Activated T-cell treated with anti-CD3 and anti-CD28 coated beads, Interleukin-2, amount 50 U/mL, for 1 hour (primary cell): ENCODE measurements at places on chromosomes 7 and 10.
A peak's percentile ranks its signal among the peaks of the same experiment; 100 is the strongest.

DNA sequence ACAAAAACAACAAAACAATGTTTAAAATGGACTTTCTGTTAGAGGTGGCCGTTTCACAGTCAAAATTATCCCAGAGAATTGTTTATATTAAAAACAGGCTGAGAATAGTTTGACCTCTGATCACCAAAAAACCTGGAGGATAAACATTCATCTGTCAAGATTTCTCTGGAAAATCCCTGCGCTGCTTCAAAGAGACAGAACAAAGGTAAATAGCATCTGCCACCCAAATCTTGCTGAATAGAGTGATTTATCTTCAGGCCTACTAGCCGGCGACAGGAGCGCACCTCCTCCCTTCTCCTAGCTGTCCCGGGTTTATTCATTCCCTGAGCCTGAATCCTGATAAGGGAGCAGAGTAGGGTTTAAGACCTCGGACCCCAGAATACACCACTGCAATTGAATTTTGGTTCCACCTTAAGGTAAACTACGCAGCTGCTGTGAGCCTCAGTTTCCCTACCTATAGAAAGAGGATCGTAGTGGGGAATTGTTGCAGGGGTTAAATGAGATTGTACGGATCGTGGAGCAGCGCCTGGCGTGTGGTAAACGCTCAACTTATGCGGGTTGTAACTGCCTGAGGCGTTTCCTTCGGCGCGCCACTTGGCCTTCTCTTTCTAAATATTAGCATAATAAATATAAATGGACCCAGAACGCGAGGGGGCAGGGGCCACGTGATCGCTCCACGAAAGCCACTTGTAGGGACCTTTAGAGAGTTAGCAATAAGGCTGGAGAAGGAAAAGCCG, 498 bp upstream of the ST7 start:
- DNase-seq = no peak

DNA sequence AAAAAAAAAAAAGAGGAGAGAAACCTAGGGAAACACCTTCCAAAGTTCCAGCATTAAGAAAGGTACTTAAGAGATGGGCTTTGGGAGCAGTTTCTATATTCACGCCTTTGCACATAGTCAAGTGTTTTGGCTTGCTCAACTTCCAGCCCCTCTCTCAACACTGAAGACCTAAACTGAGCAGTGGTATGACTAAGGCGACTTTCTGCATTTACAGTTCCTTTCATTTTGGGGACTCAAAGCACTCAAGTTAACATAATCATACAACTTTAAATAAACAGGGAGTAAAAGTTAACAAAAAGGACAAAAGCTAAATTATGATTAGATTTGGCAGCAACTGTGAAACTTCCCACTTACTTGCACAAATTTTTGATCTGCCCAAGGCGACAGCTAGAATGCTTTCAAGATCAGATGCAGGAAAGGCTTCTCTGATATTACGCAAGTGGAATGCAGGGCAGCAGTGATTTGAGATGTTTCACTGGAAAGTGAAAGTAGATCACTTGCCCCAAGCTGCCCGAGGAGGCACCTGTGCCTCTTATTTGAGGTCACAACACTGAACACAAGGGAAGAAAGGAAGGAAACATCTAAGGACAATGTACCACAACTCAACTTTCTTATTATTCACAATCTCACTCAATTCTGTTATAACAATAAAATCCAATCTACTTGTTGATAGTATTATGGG, 199.5 kb downstream of the SKAP2 start:
- DNase-seq = no peak

DNA sequence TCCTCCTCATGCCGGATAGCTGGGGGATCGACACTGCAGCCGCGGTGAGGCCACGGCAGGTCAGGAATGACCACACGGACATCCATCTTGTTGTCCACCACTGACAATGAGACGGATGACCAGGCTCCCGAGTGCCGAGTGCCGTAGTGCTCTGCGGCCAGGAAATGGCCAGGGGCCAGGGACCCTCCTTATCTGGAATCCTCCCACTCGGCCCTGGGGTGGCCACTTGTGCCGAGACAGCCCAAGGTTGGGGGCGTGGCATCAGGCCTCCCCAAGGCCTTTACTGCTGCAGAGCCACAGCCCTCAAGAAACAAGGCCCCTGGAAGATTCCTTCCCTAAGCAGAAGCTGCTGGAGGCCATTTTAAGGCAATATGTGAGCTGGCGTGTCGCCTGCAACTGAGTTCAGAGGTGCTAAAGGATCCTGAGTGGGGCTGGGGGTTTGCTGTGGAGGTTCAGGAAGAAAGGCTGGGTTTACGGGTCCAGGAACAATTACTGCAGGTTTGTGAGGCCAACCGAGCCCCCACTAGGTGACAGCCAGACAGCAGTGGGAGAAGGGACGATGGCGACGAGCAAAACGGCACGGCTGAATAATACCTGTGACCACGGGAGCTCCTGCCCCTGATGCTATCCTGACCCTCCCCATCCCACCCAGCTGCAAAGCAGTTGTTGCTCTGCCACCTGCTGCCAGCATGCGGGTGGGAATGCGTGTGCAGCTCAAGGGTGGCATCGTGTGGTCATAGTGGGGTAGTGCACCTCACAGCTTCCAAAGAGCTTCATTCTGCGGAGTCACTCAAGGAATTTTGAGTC, 31.6 kb upstream of the LEP start:
- DNase-seq = peak; percentile 70

DNA sequence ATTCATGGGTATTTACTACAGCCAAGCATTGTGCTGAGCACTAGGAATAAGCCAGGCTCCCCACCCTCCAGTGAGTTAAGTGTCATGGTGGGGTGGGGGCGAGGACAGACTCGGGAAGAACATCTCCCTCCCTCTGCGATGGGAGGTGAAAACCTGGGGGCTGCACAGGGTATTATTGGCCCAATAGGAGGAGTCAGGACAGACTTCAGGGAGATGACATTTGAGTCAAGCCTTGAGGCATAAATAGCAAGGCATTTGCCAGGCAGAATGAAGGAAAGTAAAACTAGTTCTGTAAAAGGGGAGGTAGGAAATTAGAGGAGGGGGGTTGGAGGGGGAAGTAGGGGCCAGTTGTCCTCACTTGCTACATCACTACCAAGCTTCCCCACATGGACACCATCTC, 18.9 kb downstream of the NKX2-3 start:
- DNase-seq = no peak

GRCh38 chr7:54330216-54330800, 211.9 kb upstream of the VSTM2A start:
- no peak for DNase-seq

DNA sequence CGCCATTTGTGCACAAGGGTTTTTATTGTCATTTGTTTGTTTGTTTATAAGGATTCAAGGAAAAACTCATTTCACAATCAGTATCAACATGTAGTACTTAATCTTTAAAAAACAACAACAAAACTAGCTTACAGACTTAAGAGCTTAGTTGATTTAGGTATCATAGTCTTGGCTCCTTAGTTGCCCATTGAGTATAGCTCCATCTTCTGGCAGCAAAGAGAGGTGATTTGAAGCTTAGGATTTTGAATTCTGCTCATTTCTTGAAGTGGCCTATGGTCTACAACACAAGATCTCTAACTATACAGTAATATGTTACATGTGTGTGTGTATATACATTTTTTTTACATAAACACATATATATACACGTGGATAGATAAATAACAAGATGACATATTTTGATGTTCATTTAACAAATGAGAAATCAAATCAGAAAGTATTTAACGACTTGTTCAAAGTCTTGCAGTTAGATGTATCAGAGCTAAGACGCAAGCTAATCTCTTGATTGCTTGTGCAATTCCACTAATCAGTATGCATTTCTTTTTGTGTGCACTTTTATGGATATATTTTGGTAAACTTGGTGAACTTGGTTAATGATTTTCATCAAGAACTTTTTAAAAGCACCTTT, 307.3 kb downstream of the CAMK1D start:
- DNase-seq = no peak

- no peak for DNase-seq
These were observed 40.4 kb downstream of the ICA1 start for GRCh38 chr7:8221567-8221966.
